ENCODE measurements at places on chromosomes 2 and 18. TPM values are rescaled to one million over a fixed set of nuclear protein-coding genes. Genes with fewer than 3 reads are reported as not detected.

- DNase-seq, result no peak
Measured at GRCh38 chr2:38109732-38110181, 33.8 kb upstream of the CYP1B1 start.

GRCh38 chr18:48777744-48778116 is 173.0 kb downstream of the SMAD7 start:
- no peak for DNase-seq

GRCh38 chr2:17148407-17149145 is 369.7 kb downstream of the RAD51AP2 start:
- DNase-seq, result peak; percentile 24

GRCh38 chr18:6200204-6200774 is 214.4 kb downstream of the L3MBTL4 start:
- no peak for DNase-seq

DNA sequence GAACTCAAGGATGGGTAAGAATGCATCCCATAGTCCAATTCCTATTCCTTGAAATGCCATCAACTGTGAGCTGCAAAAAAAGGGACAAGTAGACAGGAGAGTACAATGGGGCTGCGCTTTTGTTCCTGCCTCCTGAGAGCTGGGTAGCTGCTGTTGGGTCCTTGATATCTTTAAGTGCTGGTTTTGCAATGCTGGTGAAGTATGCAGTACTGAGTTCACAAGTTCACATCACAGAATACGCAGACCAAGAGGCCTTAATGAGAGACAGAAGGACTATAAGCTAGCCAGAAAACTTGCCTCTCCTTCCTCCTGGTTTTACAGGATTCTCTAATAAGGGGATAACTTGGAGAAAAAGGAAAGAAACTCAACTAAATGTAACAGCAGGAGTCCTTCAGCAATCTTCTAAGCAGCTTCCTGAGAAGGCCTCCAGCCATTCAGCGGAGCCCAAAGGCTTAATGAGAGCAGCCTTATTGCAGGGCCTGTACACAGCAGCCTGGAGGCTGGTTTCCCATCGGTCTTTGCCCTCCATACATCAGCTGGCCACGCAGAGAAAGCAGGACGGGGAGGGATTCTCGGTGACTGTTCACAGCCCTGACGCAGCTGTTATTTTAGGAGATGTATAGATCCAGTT is 293.1 kb downstream of the CDCA7 start:
- no peak for DNase-seq

- DNase-seq, result no peak
Measured at GRCh38 chr2:177353187-177353478, 39.4 kb upstream of the AGPS start.

DNA sequence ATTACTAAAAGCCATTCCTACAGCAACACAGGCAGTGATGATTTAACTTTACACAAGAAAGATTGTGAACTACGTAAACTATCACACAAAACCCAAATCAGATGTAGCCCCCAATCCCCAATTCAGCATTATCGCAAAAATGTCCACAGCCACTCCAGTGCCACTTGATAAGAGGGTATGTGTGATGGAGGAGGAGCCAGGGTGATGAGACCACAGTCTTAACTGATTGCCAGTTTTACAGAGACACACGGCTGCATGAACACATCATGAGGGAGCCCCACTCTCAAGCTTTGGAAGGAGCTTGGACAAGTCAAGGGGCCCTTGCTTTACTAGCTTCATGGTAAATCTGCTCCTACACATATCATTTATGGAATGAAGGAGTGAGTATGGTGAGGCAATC is 116.0 kb downstream of the FAM161A start:
- no peak for DNase-seq

DNA sequence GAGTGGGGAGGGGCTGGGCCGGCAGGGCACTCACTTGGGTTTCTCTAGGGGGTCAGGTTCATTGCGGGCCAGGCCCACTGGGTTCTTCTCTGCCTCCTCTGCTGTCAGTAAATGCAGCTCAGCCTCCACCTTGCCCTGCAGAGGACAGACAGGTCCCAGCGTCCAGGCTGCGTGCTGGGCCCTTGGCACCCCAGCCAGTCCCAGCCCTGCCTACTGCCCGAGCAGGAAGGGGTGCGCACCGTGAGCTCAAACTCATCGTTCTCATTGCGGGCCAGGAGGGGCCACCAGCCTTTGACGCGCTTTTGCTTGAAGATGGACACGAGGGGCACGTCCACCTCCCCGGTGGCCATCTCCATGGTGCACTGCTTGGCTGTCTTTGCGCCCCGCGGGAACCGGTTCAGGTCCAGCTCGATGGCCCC is 17.3 kb downstream of the OTOF start:
- DNase-seq, result no peak

DNA sequence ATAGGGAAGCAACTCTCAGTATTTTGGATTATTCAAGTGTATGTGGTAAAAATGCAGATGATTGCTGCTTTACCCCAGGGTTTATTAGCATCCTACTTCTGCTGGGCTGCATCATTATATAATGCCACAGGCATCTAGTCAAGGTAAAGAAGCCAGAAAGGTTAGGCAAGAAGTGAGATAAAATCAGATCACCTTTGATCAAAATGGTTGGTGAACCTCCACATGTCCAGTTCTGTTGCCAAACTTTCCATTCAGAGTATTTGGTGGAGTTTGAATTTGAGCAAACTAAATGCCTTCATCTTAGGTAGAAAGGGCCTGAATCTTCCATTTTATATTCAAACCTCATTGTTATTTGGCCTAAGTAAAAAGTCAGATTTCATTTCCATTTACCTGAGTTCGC is 29.7 kb upstream of the NOSTRIN start:
- DNase-seq, result no peak

GRCh38 chr2:6908291-6908690 is 8.9 kb upstream of the RNF144A start:
- DNase-seq, result no peak

PLGLB2 gene
- 2.9 TPM for polyA plus RNA-seq

RAB17 gene
- 13.1 TPM for polyA plus RNA-seq

AGBL5 gene
- polyA plus RNA-seq, result 61.0 TPM

POTEC gene
- polyA plus RNA-seq, result 0.07 TPM

SPEG gene
- polyA plus RNA-seq, result 9.4 TPM

All from right renal cortex interstitium (tissue), 3 donors.